ENCODE measurements at places on chromosomes 3 and 15. TPM values are rescaled to one million over a fixed set of nuclear protein-coding genes. Genes with fewer than 3 reads are reported as not detected.

- DNase-seq, result no peak
Measured at GRCh38 chr3:146507331-146508120, 36.9 kb downstream of the PLSCR1 start.

- no peak for DNase-seq
Measured at GRCh38 chr3:50156549-50157493, 1.7 kb downstream of the SEMA3F start.

- no peak for DNase-seq
Measured at GRCh38 chr15:62248277-62248984, 83.3 kb upstream of the C2CD4B start.

Gene CTXN2
- total RNA-seq, result not detected

DNA sequence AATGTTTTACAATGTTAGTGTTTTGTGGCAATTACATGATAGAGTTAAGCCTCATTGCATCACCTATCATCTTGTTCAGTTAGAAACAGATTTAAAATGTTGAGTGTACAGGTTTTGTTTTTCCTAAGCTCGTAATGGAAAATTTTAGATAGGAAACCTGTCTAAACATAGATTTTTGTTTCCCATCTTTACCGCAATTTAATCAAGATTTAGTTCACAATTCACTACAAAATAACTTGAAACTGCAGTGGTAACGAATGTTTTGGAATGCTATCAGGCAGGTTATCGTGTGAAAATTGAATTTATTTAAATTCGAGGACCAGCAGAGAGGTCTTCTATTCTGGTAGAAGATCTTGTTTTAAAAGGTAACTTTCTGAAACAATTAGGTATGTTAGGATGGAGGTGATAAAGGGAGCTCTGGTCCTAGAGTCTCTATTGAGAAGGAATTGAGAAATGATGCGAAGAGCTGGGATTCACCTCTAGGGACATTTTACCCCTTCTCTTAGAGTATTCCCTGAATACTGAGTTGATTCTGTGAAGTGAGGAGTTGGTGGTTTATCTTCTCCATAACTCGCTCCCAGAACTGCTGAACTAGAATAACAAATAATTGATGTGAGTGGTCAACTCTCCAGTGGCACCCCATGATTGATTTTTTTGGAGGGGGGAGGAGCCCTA lies 1.4 kb downstream of the DOCK3 start:
- DNase-seq, result no peak

DNA sequence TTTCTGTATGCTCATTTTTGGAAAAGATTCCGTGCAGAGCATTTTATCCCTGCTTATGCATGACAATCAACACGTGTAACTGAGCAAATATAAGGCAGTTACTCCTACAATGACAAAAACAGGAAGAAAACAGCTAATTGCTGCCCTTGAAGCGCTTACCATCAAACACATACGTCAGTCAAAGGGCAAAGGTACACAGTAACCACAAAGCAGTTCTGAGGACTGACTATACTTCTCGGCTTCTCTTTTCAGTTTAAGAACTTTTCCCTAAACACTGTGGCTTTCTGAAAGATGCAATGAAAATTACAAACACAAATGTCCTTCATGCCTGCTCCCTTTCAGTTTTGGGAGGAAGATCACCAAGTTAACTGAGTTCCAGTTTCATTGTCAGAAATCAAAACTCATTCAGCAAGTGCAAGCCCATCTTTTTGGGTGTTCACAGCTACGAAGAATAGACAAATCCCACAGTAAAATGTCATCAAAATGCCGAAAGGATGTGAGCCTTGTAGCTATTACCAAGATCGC lies 602.8 kb downstream of the FOXP1 start:
- no peak for DNase-seq

GRCh38 chr15:55281517-55282228 lies 7.9 kb downstream of the RAB27A start:
- DNase-seq, result no peak

DNA sequence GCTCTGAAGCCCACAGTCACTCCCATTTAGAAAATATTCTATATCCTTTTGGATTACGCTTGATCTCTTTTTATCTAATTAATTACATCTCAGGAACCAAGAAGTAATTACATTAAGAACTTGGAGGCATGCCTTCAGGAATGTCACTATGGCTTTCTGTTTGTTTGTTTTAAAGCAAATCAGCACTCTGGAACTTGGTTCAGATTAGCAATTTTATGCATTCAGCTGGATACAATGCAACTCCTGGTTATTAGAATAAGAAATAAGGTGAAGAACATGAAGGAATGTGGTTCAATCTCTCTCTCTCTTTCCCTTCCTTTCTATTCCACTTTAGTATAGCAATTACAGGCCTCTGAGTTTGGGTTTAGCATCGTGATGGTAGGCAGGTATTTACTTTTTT lies 235.8 kb downstream of the FHIT start:
- no peak for DNase-seq

DNA sequence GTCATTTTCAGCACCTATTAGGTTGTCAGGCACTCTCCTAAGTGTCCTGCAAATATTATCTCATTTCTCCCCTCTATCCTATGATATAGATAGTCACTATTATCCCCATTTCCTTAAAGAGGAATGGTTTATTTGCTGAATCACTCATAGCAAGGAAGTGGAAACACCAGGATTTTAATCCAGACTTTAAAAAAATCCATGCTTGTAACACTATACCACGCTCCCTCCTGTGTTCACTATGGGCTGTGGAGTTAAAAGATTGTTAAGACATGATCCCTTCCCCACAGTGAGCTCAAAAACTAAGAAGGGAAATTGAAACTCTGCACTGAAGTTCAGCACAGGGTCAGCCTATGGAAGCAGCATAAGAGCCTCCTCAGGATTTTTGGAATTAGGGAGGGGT lies 60.2 kb downstream of the TMEM39A start:
- no peak for DNase-seq

Gene CXCR6
- total RNA-seq, result not detected

Gene CEP70
- total RNA-seq, result 18.5 TPM

DNA sequence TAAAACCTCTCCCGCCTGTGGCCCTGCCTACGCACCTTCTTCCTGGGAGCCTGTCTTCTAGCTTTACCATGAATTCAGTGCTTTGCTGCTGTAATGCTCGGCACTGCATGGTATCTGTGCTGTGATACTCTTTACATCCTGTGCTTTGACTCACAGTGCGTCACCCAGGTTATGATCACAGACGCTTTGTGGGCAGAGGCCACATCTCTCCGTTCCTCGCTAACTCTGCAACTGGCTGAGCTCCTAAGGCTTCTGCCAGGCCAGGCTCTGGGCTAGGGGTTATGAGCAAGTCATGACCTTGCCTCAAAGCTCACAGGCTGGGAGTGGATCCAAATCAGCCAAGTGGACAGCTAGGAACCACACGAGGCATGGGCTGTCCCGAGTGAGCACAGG lies 23.2 kb downstream of the SPTBN5 start:
- no peak for DNase-seq

Gene LMCD1
- 23.9 TPM for total RNA-seq

Gene MNS1
- total RNA-seq, result 2.6 TPM

GRCh38 chr15:79099692-79100091 lies 9.1 kb upstream of the RASGRF1 start:
- DNase-seq, result no peak

Gene RPN1
- 291 TPM for total RNA-seq

GRCh38 chr3:34646911-34647460 lies 848.6 kb downstream of the PDCD6IP start:
- no peak for DNase-seq
